ENCODE measurements at places on chromosomes 7 and 10.

DNA sequence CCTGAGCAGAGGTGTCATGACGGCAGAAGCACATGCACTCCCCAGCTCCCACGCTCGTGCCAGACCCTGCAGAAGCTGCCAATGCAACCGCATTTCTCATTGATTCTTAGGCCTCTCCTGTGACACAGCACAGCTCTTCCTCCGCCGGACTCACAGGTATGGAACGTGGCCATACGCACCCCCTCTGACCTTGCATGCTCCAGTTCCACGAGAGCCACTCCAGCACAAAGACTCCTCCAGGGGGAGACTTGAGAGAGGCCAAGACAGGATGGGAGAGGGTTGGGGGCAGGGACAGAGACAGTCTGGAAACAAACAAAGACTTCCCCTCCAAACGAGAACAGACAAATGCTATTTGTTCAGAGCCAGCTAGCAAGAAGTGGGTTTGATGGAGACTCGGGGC lies 124.3 kb upstream of the PPP2R2D start:
- no peak for DNase-seq

DNA sequence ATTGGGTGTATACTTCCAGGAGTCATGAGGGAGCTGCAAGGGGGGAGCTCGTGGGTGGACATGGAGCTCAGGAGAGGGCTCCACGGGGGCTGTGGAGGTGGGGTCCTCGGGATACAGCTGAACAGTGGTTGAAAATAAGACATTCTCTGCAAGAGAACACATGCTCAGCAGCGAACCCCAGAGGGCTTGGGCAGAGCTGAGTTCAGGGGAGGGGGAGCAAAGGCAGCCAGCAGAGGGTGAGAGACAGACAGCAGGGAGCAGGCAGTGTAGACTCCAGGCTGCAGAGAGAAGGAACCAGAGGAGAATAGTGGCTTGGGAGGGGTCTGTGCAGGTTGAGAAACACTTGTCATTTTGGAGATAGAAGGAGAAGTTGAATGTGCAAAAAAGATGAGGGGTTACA lies 73.0 kb upstream of the LRRC18 start:
- DNase-seq, result no peak

GRCh38 chr10:50216894-50217293 lies 34.4 kb downstream of the ASAH2 start:
- no peak for DNase-seq

GRCh38 chr7:88867158-88867557 lies 71.6 kb upstream of the TEX47 start:
- no peak for DNase-seq

DNA sequence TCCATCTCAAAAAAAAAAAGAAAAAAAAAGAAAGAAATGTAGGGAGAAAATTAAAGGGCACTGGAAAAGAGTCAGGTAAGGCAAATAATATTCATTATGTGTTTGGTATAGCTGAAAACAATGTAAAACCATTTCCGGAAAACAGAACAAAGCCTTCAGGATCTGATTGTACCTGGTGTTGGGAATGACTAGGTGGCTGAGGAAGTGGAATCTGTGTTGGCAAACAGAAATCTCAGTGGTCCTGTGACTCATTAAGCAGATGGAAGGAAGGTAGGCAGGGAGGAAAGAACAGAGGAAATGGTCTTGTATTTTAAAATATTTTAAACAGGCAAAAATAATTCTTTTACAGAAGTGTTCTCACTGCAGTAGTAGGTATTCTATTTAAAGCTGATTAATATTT lies 55.7 kb upstream of the GATA3 start:
- DNase-seq, result no peak

- no peak for DNase-seq
These were observed 687 bp downstream of the EPDR1 start for GRCh38 chr7:37920849-37921805.

DNA sequence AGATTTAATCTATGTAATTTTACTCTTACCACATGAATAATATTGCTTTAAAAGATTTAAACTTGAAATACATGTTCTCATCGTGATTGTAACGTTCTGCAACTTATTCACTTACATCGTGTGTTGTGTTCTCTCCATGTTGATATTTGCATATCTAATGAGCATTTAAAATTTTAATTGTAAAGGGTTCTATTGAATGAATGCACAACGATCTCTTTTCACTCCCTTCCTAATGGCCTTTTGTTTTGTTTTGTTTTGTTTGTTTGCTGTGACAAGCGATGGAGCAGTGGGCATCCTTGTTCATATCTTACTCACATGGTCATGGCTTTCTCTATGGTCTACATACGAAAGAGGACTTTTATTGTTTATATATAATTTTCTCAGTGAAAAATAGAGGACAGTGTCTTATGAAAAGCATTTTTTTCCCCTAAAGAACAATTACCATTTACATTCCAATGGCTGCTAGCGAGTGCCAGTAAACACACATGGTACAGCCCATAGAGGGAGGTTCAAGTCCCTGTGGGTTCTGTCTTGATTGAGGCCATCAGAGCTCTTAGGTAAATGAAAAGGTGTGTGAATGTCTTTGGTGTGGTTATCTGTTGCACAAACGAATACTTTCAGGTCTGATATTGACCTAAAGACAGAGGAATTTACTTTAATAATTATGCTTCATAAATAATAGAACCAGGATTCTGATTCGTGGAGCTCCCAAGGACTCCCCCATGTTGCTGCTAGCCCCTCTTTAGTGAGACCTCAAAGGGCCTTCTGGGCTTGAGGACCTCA lies 32.4 kb downstream of the BTBD16 start:
- no peak for DNase-seq

GRCh38 chr7:50268990-50269389 lies 35.5 kb upstream of the IKZF1 start:
- DNase-seq, result no peak

GRCh38 chr7:65390588-65390987 lies 16.9 kb downstream of the ZNF92 start:
- no peak for DNase-seq

DNA sequence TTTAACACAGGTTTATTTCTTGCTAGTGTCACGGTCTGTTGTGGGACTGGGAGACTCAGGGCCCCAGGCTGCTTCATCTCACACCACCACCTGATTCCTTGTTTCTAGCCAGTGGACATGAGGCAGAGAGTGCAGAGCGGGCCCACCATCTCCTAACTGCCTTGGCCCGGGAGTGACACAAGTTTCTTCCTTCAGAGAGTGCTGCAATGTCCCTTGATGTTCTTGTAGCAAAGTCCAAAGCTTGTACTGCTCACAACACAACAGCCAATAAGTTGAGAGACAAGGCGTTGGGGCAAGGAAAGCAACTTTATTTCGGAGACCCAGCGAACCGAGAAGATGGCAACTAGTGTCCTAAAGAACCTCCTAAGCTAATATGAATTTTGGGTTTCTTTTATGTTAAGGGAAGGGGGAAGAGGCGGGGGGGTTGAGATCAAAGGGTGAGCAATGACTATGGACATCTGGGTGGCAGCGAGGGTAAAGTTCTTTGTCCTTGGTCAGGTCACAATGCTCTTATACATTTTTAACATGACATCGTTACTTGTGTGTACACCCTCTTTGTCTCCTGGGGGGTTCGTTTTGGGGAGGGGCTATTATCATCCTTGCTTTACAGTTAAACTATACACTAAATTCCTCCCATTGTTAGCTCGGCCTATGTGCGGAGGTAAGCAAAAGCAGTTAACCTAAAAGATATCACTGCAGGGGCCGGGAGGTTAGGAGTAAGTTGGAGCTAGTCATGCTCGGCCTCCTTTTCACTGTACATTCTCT lies 31.6 kb downstream of the SH2D4B start:
- no peak for DNase-seq

- no peak for DNase-seq
These were observed 150.8 kb downstream of the RNF216 start for GRCh38 chr7:5630670-5631069.

DNA sequence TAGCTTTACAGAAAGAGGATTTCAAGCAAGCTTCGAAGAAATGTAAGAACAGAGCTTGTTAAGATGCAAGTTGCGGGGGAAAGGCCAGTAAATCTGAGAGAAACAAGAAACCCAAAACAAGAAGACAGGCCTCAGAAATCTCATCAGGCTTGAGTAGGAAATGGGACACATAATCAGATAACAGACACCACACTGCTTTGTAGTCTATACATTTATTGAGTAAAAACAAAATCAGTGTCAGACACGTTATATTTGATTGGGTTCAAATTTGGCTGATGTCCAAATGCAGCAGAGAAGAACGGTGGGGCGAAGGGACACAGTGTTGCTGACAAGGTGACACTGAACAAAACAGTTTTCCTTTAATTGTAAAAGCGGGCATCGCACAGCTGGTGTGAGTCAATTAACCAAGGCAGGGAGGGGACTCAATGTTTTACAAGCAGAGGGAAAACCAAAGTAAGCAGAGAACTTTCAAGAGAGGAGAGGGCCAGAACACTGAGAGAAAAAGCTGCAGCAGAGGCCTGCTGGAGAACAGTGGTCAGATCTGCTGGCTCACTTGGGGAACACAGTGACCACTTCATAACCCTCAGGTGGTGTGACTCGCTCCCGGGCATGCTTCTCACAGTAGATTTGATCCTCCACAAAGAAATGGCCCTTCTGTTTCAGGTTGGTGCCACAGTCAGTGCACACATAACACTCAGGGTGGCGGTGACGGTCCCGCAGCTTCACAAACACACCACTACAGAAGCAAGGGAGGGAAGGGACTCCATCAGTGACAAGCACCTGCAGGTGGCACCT lies 43.5 kb downstream of the ACSM6 start:
- DNase-seq, result no peak

DNA sequence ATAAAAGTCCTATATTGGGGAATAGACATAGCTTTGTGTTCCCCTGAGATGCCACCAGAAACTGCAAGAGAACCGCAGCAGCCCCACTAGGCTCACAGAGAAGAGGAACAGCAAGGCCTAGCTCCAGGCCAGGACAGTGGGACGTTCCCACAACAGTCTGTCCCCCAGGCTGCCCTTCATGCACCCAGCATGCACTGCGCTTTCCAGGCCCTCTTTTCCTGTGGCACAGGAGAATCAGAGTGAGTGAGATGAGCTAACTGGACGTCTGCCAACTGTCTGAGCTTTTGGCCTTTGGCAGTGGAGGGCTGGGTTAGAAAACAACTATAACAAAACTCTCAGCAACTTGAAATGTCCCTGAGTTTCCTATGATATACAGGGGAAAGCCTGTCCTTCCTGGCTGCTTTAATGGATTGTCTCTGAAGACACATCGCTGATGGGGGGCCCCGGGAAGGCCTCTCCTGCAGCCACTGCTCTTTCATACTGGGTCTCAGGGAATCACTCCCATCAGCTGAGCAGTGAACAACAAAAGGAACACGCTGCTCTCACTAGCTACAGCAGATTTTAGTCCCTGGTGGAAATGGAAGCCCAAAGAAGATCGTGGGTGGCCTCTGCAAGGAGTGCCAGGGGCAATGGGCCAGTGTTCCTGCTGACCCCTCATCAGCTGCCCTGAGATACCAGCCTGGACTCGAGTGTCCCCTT lies 53.5 kb downstream of the PODXL start:
- no peak for DNase-seq

GRCh38 chr7:150955519-150956394 lies 22.4 kb downstream of the KCNH2 start:
- DNase-seq, result peak; percentile 72

DNA sequence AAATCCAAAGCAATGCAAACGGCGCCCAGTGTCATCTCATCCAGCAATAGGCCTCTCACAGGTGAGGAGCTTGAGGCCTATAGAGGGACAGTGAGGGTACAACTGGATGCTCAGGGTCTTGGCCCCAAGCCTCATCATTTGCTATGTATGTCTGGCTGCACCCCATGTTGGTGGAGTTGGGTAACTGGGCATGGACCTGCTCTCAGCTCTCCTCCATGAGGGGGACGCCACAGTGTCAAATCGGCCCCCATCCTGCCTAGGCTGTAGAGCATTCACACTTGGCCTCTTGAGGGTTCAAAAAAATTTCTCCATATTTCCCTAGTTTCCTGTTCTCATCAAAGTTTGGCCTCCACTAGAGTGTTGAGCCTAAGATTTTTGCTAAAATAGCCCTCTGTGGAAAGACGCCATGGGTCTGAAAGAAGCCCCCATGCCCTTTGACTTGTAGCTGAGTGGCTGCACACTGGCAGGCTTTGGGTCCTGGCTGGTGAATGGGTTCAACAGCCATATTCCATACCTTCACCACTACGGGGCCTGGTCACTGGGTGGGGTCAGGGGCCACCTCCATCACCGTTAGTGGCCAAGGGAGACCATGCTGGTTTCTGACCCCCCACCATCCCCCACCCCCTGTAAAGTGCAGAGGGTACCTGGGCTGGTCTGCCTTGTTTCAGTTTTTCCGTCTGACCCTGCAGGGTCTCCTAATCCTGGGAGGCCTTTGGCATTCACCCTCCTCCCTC lies 132.3 kb upstream of the TBX20 start:
- DNase-seq, result no peak

GRCh38 chr7:132783824-132784223 lies 207.6 kb upstream of the PLXNA4 start:
- DNase-seq, result no peak

GRCh38 chr10:87617503-87617902 lies 42.2 kb upstream of the PAPSS2 start:
- DNase-seq, result no peak

DNA sequence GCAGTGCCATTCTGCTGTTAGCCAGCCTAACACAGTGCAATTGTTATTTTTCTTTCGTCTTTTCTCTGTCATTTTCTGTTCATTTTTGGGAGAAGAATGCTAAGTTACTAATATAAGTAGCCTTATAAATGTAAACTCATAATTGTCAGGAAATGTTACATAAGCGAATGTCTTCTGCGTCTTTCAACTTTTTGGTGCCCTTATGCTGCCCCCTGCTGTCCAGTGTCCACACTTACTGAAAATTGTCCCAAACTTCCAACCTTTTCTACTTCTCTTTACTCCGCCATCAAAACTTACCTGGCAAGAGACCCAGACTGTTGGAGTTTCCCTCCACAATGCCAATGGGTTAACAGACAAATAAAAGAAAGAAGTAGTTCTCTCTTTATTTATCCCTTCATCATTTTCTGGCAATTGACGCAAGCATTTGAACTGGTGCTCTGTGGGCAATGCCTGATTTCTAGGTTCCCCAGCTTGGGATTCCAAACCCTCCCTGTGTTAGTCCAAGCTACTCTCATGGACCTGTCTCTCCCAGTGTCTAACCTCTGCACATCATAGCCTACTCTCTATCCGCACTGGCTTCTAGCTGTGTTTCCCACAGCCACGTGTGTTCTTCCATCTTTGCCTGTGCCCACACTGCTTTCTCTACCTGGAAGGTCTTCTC lies 21.0 kb upstream of the EPC1 start:
- no peak for DNase-seq

DNA sequence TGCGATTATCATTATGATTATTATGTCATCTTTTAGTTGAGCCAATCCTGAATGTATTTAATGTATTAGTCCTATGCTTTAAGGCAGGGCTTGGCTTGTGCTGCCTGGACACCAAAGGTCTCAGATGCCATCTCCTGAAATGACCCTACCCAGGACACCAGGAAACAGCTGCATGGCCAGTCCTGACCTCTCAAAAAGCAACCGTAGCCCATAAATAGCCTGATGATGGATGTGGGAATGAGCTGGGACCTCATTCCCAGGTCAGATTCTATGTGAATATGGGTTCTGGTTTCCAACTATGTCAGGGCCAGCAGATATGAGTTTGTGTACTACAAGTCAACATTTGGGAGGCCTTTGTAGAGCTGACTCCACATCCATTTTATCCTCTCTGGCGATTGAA lies 438.4 kb downstream of the NRG3 start:
- no peak for DNase-seq
